ENCODE measurements at places on chromosomes 4 and X.
A peak's percentile ranks its signal among the peaks of the same experiment; 100 is the strongest.

- no peak for DNase-seq
Observed at GRCh38 chr4:151409470-151410313, 716 bp downstream of the FHIP1A start.

- no peak for DNase-seq
Observed at GRCh38 chrX:69197690-69198089, 32.4 kb upstream of the PJA1 start.

- DNase-seq: peak; percentile 10
Observed at GRCh38 chr4:10925996-10926395, 241.4 kb upstream of the CLNK start.

GRCh38 chr4:113844369-113844768 lies 82.8 kb upstream of the CAMK2D start:
- no peak for DNase-seq

DNA sequence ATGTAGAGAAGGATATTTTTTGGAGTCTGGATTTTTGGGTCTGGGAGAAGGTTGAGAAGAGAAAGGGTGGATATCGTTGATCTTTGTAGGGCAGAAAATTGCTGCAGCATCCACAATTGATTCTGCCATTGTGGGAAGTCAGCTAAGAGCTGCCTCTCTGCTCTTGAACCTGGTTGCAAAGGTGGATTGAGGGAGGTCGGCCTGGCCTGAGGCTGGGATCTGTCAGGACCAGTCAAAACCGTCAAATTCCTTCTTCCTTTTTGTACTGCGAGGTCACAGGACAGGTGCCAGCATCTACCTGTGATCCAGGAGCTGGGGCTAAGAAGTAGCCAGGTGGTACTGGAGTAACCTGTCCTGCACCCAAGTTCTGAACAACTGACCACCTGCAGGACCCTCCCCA lies 93.7 kb downstream of the SHOX start:
- DNase-seq: no peak

GRCh38 chr4:166257891-166258290 lies 384.9 kb downstream of the TLL1 start:
- DNase-seq: no peak

DNA sequence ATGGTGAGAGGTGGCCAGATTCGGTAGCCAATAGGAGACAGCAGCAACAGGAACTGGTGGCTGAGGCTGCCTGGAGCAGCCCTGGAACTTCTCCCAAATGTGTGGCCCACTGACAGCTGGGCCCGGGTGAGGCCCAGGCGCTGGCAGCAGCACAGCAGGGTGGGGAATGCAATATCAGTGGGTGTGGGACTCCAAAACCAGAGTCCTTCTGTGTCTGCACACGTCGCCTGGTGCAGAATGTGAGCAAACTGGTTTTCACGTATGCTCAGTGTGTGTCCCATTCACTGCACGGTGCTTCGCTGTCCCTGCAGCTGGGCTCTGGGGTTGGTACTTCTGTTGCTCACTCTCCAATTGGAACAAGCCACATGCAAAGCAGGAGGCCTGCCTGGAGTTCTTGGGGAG lies 14.4 kb upstream of the CENPU start:
- no peak for DNase-seq

DNA sequence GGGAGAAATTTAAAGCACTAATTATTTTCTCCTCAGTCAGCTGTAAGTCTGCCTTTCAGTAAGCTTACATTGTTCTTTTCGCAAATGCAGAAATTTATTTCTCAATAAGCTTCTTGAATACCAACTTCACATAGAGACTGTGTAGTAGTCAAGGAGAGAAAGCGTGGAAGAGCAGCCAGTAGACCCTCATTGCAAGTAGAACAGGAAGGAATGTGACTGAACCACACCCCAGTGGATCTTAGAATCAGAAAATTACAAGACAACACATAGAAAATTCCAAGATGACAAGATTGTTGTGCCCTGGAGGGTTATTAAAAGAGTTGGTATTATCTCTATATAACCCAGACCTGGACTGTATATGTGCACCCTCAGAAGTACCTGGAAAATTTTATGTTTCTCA lies 216.9 kb downstream of the RELL1 start:
- DNase-seq: no peak
